Stimulated activated CD4-positive, alpha-beta T cell treated with anti-CD3 and anti-CD28 coated beads, Interleukin-1b, Interleukin-23, amount 100 ng/mL, for 48 hours (primary cell): ENCODE measurements at places on chromosomes 3 and 15.

DNA sequence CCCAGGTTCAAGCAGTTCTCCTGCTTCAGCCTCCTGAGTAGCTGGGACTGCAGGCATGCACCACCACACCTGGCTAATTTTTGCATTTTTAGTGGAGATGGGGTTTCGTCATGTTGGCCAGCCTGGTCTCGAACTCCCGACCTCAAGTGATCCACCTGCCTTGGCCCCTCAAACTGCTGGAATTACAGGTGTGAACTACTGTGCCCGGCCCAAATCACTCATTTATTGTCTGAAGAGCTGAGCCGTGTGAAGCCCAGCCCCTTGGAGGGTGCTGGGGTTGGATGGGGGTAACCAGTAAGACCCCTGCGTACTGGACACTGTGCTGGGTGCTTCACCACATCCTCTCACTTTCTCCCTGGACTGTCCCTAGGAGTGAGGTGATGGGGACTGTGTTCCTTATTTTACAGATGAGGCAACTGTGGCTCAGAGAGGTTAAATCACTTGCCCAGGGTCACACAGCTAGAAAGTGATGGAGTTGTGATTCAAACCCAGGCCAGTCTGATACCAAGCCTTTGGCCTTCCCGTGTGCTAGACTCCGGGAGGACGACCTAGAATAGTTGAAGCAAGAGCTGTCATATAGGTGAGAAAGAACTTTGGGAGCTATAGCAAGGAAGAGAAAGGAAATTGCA lies 41.7 kb upstream of the IREB2 start:
- DNase-seq = no peak

GRCh38 chr3:170740726-170741591 lies 129.0 kb downstream of the RPL22L1 start:
- no peak for DNase-seq

DNA sequence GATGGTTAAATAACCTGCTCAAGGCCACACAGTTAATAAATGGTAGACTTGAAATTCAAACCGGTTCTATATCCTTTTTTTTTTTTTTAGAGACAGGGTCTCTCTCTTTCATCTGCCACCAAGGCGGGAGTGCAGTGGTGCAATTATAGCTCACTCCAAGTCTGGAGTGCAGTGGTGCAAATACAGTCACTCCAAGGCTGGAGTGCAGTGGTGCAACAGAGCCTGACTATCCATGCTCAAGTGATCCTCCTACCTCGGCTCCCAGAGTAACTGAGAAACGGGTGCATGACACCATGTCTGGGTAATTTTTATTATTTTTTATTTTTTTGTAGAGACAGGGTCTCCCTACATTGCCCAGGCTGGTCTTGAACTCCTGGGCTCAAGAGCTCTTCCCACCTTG lies 23.4 kb downstream of the DPP8 start:
- DNase-seq = no peak

DNA sequence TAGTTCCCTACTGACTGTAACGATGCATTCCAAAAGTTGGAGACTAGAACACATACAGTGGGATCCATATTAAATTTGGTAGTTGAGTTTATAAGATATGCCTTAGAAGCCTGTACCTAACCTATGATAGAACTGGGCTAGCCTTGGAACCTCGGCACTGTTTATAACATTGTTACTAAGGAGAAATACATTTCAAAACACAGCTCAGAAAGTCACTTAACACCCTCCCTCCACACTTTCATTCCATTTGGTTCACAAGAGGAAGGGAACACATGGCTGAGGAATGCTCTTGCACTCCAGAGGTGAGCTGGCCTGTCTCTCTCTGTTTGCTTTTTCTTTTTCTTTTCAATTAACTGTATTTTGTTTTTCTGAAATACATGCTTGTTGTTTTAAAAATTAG lies 48.7 kb upstream of the TSC22D2 start:
- no peak for DNase-seq

- DNase-seq = no peak
Observed at GRCh38 chr15:85337425-85338074, 42.9 kb upstream of the AKAP13 start.

- no peak for DNase-seq
Observed at GRCh38 chr3:134611516-134611915, 39.3 kb downstream of the KY start.

- no peak for DNase-seq
Observed at GRCh38 chr3:2354702-2355101, 256.0 kb downstream of the CNTN4 start.

DNA sequence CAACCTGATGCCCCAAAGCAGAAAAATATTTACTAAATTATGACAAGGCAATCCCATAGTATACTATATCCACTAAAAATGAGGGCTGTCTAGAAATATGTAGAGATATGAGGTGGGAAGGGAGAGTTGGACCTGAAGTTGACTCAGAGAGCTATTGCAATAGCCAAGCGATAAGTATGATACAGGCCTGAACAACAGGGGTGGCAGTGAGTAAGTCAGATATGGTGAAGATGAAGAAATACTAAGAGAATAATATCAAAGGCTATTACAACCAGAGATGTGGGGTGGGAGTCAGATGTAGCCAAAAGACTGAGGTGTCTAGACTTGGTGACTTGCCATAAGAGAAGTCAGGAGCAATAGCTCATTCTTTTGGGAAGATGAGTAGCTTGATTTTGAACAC lies 9.2 kb downstream of the HSPBAP1 start:
- DNase-seq = no peak

DNA sequence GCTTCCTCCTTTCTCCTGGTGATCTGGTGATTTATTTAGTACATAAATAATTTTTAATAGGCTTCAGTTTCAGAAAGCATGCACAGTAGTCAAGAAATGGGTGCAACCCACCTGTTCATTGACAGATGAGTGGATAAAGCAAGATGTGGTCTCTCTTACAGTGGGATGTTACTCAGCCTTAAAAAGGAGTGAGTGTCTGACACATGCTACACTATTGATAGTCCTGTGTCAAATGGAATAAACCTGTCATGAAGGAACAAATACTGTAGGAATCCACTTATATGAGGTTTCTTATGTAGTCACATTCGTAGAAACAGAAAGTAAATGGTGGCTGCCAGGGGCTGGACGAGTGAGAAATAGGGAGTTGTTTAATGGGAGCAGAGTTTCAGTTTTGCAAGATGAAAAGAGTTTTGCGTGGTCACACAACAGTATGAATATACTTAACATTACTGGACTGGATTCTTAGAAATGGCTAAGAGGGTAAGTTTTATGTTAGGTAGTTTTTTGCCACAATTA lies 56.0 kb upstream of the PPARG start:
- peak; percentile 41 for DNase-seq

GRCh38 chr3:24591661-24592555 lies 97.3 kb upstream of the THRB start:
- DNase-seq = no peak
